Keratinocyte (primary cell): ENCODE measurements at places on chromosomes 1 and 21. TPM values are rescaled to one million over a fixed set of nuclear protein-coding genes. Genes with fewer than 3 reads are reported as not detected.

The PLA2G4A gene
- polyA plus RNA-seq: 11.9 to 46.4 TPM (median 29.2 TPM) in 3 replicates

The PDE9A gene
- 0.13 to 0.37 TPM (median 0.22 TPM) in 3 replicates for polyA plus RNA-seq

The KRTAP13-2 gene
- not detected in 3 replicates for polyA plus RNA-seq

The C1orf87 gene
- polyA plus RNA-seq: not detected in 3 replicates
